Right ventricle myocardium inferior (tissue), 1 donor: ENCODE measurements at places on chromosomes 4 and X.

DNA sequence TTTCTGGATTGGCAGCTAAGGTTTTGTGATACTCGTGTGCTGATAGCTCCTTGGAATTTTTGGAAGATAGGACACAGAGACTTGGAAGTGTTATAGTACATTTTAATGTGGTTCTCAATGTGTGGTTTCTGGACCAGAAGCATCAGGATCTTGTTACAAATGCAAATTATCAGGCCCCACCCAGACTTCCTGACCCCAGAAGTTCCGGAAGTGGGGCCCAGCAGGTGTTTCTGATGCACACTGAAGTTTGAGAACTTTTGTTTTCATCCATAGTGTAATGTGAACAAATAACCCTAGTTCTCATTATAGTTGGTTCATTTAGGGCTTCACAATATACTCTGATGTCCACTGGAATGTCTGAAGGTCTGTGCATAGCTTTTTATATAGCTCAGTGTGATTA is 49.6 kb downstream of the LAMP2 start:
- DNase-seq: no peak

GRCh38 chr4:108045687-108046024 is 56.0 kb downstream of the HADH start:
- DNase-seq: no peak

- DNase-seq: no peak
Observed at GRCh38 chrX:44978976-44979375, 106.0 kb downstream of the KDM6A start.

DNA sequence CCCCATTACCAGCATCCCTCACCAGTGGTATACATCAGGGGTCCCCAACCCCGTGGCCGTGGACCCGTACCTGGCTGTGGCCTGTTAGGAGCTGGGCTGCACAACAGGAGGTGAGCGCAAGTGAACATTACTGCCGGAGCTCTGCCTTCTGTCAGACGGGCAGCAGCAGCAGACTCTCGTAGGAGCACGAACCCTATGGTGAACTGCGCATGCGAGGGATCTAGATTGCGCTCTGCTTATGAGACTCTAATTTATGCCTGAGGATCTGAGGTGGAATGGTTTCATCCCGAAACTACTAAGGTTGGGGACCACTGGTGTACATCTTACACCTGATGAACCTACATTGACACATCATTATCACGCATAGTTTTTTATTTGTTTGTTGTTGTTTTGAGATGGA is 52.8 kb upstream of the DHX15 start:
- no peak for DNase-seq

- no peak for DNase-seq
Observed at GRCh38 chr4:102817613-102818268, 9.6 kb downstream of the UBE2D3 start.

DNA sequence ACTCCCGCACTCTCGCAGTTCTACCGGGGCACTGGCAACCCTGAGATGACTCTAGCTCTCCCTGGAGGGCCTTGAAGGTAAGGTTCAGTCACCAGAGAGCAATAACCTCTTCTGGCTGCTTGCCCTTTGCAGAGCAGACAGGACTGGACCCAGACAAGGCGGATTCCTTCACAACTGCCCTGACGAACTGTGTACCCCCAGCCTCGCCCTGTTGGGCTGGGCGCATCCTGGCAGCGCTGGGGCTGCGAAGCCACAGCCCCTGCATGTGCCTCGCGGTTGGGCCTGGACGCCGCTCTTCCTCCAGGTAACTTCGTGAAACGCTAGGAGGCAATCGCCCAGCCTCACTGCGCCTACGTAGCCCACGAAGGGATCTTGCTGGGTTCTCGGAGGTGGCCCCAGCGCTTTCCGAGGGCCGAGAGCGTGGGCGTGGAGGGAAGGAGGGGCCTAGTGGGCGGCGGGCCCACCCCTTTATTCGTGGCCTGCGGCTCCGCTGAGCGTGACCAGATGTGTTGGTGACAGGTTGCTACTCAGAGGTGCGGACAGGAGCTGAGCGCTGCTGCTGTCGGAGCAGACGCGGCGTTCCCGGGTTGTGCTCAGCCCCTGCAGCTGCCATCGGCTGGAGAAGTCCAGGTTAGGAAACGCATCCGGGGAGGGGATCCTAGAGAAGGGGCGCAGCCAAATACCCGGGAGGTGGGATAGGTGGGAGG is 1.9 kb upstream of the MAMLD1 start:
- DNase-seq: no peak

GRCh38 chrX:50103866-50104566 is 96.8 kb downstream of the AKAP4 start:
- DNase-seq: no peak

DNA sequence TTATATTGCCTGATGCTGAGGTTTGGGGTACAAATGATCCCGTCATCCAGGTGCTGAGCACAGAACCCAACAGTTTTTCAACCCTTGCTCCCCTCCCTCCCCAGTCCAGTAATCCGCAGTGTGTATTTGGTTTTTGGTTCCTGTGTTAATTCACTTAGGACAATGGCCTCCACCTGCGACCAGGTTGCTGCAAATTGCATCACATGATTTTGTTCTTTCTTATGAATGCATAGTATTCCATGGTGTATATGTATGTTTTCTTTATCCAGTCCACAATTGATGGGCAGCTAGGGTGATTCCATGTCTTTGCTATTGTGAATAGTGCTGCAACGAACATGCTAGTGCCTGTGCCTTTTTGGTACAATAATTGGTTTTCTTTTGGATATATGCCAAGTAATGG is 25.4 kb downstream of the GABRQ start:
- DNase-seq: no peak

GRCh38 chrX:42096265-42096920 is 173.0 kb upstream of the CASK start:
- DNase-seq: no peak

GRCh38 chrX:50202539-50202938 is 1.7 kb upstream of the AKAP4 start:
- no peak for DNase-seq

DNA sequence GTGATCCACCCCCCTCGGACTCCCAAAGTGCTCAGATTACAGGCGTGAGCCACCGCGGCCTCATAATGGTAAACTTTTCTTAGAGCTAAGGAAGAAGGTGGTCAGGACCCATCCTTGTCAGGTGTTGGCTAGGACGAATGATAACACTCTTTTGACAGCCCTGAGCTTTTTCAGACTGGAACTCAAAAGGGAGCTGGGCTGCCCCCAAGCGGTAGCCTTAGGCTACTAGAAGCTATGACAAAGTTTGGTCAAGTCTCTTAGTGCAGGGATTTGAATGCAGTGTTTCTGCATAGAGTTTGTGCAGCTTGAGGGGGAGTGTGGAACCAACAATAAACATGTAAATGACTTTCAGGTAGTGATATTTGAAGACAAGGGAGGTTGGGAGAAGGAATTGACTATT is 11.8 kb upstream of the HSD17B10 start:
- DNase-seq: no peak

DNA sequence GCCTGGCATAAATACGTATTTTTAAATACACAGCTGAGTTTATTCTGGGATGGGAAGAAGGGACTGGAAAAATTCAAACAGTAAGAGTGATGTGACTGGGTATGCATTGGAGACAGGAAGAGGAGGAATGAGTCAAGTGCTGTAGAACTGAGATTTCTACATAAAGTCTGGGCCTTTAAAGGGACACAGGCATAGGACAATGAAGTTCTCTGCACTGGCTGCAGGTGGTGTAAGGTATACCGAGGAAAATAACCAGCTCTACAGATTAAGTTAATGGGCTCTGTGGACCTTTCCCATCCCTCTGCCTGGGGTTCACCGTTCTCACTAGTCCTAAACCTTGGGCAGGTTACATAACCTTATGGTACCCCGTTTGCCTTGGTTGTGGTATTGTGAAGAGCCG is 68.7 kb downstream of the DHX15 start:
- no peak for DNase-seq
